ENCODE measurements at places on chromosomes 7 and 10. TPM values are rescaled to one million over a fixed set of nuclear protein-coding genes. Genes with fewer than 3 reads are reported as not detected.

DNA sequence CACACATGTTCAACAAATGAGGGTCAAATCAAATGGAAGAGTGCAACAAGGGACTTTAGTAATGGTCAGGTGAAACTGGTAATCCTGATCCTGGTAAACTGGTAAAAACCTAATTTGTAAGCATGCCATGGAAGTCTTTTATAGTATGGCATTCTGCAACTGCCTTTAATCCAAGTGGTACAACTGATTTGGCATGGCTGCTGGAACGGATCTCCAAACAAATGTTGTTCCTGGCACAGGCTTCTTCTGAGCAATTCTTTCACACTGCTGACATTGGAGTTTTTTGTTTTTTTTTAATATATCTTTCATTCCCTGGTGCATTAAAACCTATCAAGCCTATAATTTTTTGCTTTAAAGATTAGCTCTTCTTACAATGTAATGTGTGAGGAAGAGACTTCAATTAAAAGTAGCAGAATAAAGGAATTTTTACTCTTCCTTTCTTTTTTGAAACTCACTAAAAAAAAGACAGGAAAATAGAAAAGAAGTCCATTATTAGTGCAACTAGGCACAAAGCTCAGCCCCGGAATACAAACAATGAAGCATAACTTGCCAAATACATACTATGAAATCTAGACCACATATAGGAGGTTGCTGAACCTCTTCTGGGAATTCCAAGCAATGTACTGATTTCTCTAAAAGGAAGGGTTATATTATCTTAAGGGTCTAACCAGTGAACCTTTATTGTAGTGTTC, 79.3 kb upstream of the OIT3 start:
- no peak for DNase-seq

- DNase-seq = no peak
These were observed 25.3 kb downstream of the PFKFB3 start for GRCh38 chr10:6228010-6228511.

- DNase-seq = peak; percentile 27
These were observed 60.3 kb downstream of the PRR15 start for GRCh38 chr7:29623973-29624372.

GRCh38 chr10:70655316-70655715, 17.0 kb upstream of the ADAMTS14 start:
- DNase-seq = no peak

- no peak for DNase-seq
These were observed 253.7 kb downstream of the PTEN start for GRCh38 chr10:88116971-88117626.

- DNase-seq = no peak
These were observed 955.6 kb downstream of the GATA3 start for GRCh38 chr10:9010093-9010492.

- no peak for DNase-seq
These were observed 55.2 kb downstream of the HYCC1 start for GRCh38 chr7:22958742-22959141.

DNA sequence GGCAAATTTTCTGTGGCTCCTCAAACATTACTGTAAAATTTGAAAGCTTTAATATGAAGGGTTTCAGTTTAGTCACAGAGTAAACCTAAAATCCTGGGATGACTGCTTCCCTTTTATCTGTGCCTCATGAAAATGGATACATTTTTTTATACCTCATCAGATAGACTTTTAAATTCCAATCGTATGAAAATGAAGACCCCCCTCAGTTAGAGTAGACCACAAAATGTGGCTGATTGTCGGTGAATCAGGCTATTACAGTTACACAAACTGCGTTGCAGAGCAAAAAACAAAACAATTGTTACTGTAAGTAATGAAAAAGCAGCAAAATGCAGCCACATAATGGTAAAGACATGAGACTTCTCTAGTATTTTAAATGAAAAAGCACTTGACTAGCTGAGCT, 296.2 kb downstream of the CNTNAP2 start:
- no peak for DNase-seq

- DNase-seq = no peak
These were observed 162.7 kb downstream of the AKR1D1 start for GRCh38 chr7:138238734-138239659.

The MRC1 gene
- polyA plus RNA-seq = not detected

The CDK14 gene
- 11.8 TPM for polyA plus RNA-seq

The EVX1 gene
- not detected for polyA plus RNA-seq

The PHKG1 gene
- polyA plus RNA-seq = 0.16 TPM

The AOC1 gene
- not detected for polyA plus RNA-seq

The PIK3AP1 gene
- polyA plus RNA-seq = 0.04 TPM

The NEUROD6 gene
- polyA plus RNA-seq = not detected

Measured in BJ (cell line).